ENCODE measurements at places on chromosomes 7 and 10.

GRCh38 chr10:80545258-80545881 is 7.7 kb downstream of the SH2D4B start:
- no peak for DNase-seq

GRCh38 chr7:29019896-29020295 is 61.8 kb upstream of the TRIL start:
- no peak for DNase-seq

- DNase-seq, result no peak
Measured at GRCh38 chr7:44985033-44985695, 6.3 kb upstream of the MYO1G start.

GRCh38 chr10:130421909-130422308 is 285.7 kb downstream of the GLRX3 start:
- no peak for DNase-seq

DNA sequence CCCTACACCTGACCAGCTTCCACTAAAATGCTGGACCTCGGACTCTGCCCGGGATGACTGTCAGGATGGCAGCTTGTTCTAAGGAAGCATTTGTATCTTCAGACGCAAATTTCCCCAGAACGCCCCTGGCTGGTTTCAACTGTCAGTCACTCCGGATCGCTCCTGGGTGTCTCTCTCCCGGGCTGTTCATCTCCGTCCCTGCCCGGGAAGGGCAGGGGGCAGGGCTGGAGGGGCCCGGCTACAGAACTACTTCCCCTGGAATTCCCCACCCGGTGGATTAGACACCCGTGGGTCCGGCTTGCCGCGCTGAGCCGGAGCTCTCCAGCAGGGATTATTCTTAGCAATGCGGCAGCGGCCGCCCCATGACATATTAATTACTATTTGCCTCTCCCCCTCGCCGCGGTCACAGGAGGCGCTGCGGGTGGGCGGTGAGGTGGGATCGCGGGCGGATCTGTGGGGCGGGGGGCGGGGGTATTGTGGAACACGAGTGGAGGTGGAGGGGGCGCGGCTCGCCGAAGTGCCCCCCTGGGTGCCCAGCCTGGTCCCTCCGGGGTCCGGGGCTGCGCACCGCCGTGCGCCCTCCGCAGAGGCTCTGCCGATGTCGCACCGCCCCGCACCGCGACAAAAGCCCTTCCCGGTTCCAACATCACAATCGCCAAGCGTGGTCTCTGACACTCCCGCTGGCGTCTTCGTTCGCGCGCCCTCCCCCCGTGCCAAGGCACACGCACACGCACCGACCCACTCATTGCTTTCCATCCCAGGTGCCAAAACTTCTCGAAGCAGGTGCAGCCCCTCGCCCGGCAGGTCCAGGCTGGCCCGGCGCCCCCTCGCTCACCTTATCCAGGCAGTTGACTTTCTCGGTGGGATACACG is 276.1 kb upstream of the NEBL start:
- no peak for DNase-seq

DNA sequence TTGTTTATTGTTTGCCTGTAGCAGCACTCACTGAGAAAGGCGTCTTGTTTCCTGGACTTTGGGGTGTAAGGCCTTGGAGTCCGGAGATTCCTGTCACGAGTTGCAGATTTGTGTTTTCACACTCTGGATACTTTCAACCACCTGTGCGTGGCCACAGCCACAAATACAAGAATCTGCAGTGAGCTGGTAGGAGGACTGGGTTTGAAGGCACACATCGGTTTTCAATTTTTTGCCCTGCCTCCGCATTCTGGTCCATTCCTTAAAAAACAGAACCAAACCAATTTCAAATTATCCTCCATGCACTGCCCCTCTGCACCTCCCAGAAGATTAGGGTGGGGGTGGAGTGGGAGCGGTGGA is 619 bp downstream of the EXOC4 start:
- no peak for DNase-seq

Measured in hypothalamus (tissue), 51 donors.